CD8-positive, alpha-beta T cell (primary cell): ENCODE measurements at places on chromosomes 11 and 22. TPM values are rescaled to one million over a fixed set of nuclear protein-coding genes. Genes with fewer than 3 reads are reported as not detected.

OR10A4 gene
- total RNA-seq, result not detected

FAM227A gene
- 0.73 TPM for total RNA-seq

KCNJ1 gene
- total RNA-seq, result not detected

DNA sequence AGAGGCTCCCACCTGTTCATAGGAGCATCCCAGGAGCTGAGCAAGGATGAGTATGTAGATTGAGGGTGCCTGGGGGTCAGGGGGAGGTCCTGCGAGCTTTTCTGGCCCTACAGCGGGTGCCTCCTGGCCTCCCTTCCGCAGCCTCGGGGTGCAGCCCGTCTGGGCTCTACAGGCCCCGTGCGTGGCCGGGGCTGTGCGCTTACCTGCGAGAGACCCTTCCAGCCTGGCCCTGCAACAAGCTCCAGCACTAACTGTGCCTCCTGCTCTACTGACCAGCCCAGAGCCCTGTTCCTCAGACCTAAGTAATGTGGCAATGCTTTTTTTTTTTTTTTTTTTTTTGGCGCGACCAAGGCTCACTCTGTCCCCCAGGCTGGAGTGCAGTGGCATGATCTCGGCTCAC is 1129.1 kb downstream of the BRD1 start:
- no peak for DNase-seq

DNA sequence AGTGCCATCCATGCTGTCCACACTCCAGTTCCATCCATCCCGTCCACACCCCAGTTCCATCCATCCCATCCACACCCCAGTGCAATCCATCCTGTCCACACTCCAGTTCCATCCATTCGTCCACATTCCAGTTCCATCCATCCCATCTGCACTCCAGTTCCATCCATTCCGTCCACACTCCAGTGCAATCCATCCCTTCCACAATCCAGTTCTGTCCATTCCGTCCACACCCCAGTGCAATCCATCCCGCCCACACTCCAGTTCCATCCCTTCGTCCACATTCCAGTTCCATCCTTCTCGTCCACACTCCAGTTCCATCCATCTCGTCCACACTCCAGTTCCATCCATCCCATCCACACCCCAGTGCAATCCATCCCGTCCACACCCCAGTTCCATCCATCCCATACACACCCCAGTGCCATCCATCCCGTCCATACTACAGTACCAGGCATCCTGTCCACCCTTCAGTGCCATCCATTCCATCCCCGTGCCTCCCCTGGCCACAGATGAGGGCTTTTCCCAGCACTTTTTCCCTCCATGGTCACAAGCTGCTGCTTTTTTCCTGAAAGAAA is 704.0 kb downstream of the BRD1 start:
- DNase-seq, result no peak

- no peak for DNase-seq
Measured at GRCh38 chr11:93585758-93586157, 42.6 kb upstream of the SMCO4 start.

- no peak for DNase-seq
Measured at GRCh38 chr22:39098026-39098425, 982 bp downstream of the APOBEC3H start.
